T-helper 2 cell treated with Interferon-gamma antibody and Interleukin-4, amounts not matched to agents 5 μg/mL and 100 μg/mL, for 36 hours (primary cell): ENCODE measurements at places on chromosomes 11 and 22.

- no peak overlapping the region for H3K27ac ChIP-seq
- H3K4me1 ChIP-seq, result no peaks in the 10 kb centered on the region
- H3K36me3 ChIP-seq, result no peaks in the 10 kb centered on the region
- H3K27me3 ChIP-seq, result peaks cover 18% of the 10 kb centered on the region
- H3K4me3 ChIP-seq, result no peak overlapping the region
Observed at GRCh38 chr11:8206251-8207079, 37.6 kb upstream of the RIC3 start.

DNA sequence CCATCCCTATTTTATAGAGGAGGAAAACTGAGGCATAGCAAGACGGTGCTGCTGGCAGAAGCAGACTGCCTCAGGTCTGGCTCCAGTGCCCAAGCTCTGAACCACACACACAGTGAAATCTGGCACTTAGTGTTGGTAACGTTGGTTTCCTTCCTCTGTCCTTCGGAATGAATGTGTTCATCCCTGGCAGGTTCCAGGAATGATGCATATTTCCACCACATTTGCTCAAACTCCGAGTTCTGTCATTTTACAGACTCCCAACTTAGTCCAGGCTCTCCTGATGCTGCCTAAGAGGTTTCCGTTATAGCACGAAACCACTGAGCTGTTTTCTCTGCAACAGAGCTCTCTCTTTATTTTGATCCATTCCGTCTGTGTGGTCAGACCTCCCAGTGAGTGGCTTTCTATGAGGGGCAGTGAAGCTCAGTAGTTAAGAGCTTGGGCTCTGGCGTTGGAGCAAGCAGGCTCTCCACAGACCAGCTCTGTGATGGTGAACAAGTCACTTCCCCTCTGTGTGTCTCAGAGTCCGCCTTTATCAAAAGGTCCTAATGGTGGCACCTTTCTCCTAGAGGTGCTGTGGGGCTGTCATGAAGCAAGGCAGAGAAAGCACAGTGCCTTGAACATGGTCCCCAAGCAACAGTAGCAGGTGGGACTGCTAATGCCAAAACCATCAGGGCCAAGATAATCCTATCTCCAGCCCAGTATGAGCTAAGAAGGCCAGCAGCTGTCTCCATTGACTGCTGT lies 200.3 kb downstream of the MYO18B start:
- DNase-seq, result no peak
- no peak overlapping the region for H3K27ac ChIP-seq
- H3K27me3 ChIP-seq, result peaks cover 7% of the 10 kb centered on the region
- no peaks in the 10 kb centered on the region for H3K4me1 ChIP-seq
- H3K4me3 ChIP-seq, result no peak overlapping the region

DNA sequence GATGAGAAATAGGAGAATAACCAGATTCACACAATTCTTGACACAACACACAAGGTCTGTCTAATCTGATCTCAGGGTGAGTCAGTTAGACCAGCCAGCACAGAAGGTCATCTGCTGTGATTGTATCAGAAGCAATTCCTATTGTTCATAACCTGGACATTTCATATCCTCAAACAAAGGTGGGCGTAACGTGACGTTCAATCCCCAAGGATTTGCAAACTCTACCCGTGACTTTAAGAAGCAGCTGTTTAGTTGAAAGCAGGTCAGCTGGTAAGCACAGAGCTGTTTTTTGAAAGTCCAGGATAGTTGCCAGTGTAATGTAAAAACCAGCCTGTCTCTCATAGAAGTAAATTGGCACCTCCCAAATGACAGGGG lies 385.1 kb downstream of the DCDC1 start:
- no peak overlapping the region for H3K27ac ChIP-seq
- no peaks in the 10 kb centered on the region for H3K27me3 ChIP-seq
- no peaks in the 10 kb centered on the region for H3K36me3 ChIP-seq
- peaks cover 2% of the 10 kb centered on the region for H3K4me1 ChIP-seq
- no peak for DNase-seq

DNA sequence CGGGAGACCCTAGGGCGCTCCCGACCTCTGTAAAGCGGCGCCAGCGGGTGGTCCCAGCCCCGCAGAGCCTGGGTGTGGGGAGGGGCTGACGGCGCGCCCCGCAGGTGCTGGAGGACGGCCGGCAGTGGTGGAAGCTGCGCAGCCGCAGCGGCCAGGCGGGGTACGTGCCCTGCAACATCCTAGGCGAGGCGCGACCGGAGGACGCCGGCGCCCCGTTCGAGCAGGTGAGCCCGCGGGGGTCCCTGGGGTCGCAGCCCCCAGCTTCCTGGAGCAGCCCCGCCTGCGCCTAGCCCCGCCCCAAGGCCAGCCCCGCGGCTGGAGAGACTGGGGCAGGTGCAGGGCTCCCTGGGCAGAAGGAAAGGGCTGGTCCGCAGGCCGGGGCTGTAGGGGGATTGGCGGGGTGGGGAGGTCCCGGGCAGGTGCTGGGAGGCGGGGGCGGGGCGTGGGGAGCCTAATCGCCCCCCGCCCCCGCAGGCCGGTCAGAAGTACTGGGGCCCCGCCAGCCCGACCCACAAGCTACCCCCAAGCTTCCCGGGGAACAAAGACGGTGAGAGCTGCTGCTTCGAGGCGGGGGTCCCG lies 19.7 kb downstream of the EPS8L2 start:
- DNase-seq, result no peak
- no peaks in the 10 kb centered on the region for H3K36me3 ChIP-seq

- H3K27ac ChIP-seq, result no peak overlapping the region
- H3K4me1 ChIP-seq, result no peaks in the 10 kb centered on the region
- no peaks in the 10 kb centered on the region for H3K36me3 ChIP-seq
- no peak for DNase-seq
- no peak overlapping the region for H3K4me3 ChIP-seq
- no peaks in the 10 kb centered on the region for H3K27me3 ChIP-seq
Observed at GRCh38 chr11:32478277-32478731, 43.0 kb upstream of the WT1 start.

DNA sequence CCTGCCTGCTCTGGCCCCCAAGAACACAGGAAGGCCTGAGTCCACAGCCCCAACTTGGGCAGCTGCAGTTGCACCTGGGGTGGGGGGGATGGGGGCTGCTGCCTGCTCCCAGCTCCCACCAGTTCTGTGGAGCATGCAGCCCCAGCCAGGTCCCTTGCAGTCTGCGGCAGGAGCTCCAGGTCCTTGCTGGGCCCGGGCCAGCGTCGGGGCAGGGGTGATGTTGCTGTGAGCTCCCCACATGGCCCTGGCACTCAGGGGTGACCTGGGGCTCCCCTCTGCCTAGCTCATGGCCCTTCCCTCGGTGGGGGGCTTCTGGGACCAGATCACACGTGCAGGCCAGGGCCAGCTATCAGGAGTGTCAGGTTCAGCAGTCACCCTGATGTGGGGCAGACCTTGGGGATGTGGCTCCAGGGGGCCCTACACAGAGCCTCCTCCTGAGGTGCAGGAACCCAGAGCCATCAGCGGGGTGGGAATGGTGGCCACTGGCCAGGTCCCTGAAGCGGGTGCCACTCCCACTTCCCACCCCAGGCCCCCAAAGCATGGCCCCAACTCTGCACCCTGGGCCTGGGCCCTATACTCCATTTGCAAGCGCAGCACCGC lies 10.4 kb upstream of the MED17 start:
- no peak overlapping the region for H3K4me3 ChIP-seq
- H3K36me3 ChIP-seq, result peaks cover 4% of the 10 kb centered on the region
- DNase-seq, result no peak
- no peaks in the 10 kb centered on the region for H3K27me3 ChIP-seq
- no peaks in the 10 kb centered on the region for H3K4me1 ChIP-seq
